Caki2 (cell line): ENCODE measurements at places on chromosomes 1 and 21. TPM values are rescaled to one million over a fixed set of nuclear protein-coding genes. Genes with fewer than 3 reads are reported as not detected.

GRCh38 chr1:198254521-198254920 is 97.7 kb downstream of the NEK7 start:
- no peak for DNase-seq

DNA sequence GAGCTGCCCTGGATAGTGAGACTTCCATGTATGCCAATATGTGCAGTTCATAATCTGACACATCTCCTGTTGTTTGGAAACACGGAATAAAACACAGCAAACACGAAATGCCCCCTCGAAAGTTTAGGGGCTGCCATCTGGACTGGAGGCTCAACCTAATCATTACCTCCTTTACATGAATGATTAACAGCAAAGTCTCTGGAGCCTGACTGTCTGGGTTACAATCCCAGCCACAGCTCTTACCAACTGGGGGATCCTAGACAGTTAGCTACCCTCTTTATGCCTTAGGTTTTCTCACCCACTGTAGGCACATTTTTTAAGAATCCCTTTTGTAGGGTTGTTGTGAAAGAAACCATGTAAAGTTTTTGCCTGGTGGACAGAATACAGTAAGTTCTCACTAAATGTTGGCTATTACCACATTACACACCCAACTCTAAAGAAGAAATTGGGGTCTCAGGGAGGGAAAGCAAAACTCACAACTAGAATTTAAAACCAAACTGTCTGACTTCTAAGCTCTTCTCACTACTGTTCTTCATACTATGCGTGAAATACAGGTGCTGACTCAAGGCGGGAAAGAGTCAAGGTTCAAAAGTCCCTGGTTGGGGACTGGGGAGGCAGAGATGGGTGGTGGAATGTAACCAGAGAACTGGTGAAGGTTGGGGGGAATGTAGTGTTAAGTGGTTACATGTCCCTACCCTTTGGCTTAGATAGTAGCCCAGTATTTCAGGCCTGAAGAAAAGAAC is 24.2 kb downstream of the CYP4A22 start:
- no peak for DNase-seq

GRCh38 chr1:94468708-94469107 is 50.5 kb downstream of the ABCD3 start:
- DNase-seq: no peak

GRCh38 chr1:234730770-234731568 is 121.0 kb upstream of the IRF2BP2 start:
- DNase-seq: no peak

- no peak for DNase-seq
Observed at GRCh38 chr1:203564024-203564423, 62.6 kb upstream of the ATP2B4 start.

- DNase-seq: peak; percentile 67
Observed at GRCh38 chr1:14597343-14598006, 1.0 kb upstream of the KAZN start.

GRCh38 chr1:27163093-27163492 is 8.2 kb upstream of the SLC9A1 start:
- no peak for DNase-seq

DNA sequence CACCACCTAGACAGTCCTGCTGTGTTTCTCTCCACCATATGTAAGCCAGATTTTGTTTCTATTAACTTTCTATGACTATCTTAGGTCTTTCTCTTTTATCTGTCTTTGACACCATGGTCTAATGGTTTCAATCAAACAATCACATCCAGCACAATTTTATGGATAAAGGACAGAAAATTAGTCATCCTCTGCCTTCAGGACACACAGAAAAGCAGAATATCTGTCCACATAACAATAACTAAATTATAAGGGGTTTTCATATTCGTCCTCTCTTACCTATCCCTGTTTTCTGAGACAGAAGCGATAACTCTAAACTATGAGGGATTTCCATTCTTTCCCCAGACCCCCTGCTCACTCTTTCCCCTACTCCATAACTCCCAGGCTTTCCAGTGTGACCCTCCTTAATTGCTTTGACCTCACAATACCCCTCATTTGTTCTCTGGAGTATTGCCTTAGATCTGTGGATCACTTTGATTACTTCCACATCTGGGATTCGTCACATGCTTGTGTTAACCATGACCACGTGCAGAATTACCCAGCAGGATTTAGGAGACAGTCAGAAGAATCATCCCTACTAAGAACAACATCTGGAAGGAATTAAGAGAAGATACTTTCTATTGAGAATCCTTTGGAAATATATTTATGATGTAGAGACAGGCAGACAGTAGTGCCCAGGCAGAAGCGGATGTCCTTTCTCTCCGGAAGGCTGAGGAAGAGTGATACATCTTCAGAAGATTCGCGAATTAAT is 108.2 kb upstream of the GREM2 start:
- DNase-seq: no peak

DNA sequence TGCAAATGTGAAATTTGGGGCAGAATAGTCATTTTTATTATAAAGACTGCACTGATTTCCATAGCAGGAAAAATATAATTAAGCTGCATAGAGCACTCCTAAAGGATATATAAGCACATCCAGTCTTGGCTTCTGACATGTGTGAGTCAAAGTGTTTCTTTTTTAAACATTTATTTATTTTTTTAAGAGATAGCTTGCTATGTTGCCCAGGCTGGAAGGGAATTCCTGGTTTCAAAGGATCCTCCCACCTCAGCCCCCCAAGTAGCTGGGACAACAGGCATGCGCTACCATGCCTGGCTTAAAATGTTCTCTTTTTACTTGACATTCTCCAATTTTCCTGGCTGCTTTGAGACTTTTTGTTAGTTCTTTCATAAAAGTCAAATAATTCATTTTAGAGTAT is 126.1 kb downstream of the HMCN1 start:
- peak; percentile 45 for DNase-seq

DNA sequence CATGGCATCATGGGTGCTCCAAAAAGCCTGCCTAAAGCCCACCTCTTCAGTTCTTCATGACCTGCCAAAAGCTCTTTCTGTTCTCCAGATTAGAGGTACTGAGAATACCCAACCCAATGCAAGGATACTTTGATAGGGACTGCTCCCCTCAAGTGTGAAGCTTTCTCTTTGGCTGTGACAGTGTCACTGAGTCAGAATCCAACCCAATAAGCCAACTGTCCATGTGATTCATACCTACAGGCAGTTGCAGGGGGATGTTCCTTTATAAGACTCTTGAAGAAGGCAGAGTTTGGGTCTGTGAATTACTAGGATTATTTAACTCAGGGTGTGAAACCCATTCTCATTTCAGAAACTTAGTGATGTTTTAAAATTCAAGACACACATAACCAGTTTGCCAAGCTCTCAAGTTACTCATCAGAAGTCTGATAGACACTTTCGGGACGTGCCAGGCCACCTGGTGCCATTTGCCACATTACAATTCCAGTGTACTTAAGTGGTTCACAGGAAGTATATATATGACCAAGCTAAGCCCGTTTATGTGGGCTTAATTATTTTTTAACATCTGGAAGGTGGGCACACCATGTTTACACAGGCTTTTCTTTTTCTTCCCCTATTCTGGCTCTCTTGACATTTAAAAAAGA is 265.8 kb downstream of the NFIA start:
- no peak for DNase-seq

GRCh38 chr21:34801519-34802132 is 132.8 kb downstream of the CLIC6 start:
- peak; percentile 45 for DNase-seq

DNA sequence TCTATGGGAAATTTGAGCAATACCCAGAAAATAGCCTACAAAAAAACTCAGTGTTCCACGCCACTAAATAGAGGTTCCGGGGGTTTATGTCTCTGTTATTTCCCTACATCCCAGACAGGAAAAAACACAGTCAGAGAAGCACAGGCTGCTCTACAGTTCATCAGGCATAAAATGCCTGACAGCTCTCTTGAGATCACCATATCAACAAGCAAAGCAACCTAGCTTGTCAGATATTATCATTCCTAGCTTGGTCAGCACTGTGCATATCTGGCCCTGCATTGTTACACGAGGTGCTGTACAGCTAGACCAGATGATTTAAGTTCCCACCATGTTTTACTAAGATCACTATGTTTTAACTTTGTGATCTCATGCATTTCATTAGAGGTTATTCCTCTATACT is 172.6 kb downstream of the PTPRC start:
- DNase-seq: no peak

GRCh38 chr1:57470036-57470435 is 46.2 kb upstream of the DAB1 start:
- DNase-seq: no peak

DNA sequence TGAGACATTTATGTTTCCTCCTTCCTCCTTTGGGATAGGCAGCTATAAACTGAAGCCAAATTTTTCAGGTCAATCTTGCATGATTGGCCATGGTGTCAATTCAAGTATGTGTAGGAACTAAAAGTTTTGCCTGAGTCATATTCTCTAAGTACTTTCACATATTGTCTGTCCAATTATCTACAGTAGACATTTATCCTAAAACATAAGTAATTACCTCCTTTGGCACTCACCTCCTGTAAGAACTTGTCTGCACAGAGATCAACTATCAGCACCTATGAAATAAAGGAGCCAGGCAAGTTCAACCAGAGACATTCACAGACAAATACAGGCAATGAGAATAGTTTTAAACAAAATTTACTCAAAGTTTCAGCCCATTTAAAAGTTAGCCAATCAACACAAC is 14.2 kb upstream of the BCAS2 start:
- DNase-seq: no peak

GRCh38 chr1:18217398-18218043 is 109.9 kb downstream of the IGSF21 start:
- DNase-seq: peak; percentile 10

GRCh38 chr1:97314685-97315084 is 593.1 kb downstream of the PTBP2 start:
- no peak for DNase-seq

DNA sequence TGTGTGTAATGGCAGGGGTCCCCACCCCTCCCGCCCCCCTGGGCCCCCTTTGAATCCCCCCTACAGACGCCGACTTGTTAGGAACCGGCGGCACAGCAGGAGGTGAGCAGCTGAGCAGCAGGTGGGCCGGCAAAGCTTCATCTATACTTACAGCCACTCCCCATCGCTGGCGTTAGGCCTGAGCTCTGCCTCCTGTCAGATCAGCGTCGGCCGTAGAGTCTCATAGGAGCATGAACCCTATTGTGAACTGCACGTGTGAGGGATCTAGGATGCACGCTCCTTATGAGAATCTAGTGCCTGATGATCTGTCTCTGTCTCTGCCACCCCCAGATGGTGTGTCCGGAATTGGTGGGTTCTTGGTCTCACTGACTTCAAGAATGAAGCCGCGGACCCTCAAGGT is 14.9 kb upstream of the VPS26C start:
- no peak for DNase-seq

- DNase-seq: peak; percentile 14
Observed at GRCh38 chr1:216119600-216119999, 303.6 kb downstream of the USH2A start.

Gene DNAJC28
- total RNA-seq: not detected in 2 replicates

GRCh38 chr1:161382214-161383019 is 14.7 kb upstream of the CFAP126 start:
- peak; percentile 58 for DNase-seq

- no peak for DNase-seq
Observed at GRCh38 chr21:43743947-43744346, 25.0 kb downstream of the PDXK start.

GRCh38 chr1:236147068-236147467 is 4.7 kb downstream of the GPR137B start:
- no peak for DNase-seq

Gene ENO1
- total RNA-seq: 3,891 and 4,382 TPM in 2 replicates

Gene FMO2
- not detected in 2 replicates for total RNA-seq

DNA sequence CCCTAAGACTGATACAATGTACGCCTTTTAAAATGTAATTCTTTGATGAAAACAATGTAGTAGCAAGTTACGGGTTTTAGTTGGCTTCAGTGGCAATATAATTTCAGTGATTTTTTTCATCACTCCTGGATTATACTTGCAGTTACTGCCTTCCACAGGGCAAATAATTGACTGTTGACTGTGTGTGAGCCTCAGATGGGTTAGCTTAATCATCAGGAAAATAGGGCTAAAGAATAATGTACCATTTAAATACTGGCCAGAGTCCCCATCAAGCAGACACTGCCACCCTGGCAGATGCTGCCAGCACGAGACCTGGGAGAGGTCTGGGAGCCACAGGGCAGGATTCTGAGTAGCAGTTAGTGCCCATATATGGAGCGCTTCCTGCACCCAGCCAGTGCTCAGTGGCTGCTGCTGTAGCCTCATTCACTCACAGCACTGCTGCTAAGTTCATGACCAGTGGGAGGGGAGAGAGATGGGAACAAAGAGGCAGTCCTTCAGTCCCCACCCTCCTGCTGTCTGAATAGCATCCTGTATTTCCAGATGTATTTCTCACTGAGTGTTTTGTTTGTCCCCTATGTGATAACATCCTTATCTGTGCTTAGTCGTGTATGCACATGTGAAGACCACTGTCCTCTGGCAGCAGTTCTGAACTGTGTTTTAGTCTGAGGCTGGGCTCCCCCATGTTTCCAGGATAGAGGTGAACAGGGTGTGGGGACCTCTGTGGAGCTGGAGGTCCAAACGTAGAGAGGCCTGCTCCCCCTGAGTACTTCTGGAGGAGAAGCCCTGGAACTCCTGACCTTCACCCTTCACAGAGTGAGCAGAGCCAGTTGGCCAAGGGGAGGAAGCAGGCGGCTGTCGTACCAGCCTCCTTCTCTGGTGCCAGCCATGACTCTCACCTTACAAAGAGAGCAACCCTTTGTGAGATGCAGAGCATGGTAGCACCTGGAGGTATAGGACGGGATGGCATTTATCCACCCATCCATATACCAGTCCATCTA is 80.4 kb downstream of the ADARB1 start:
- peak; percentile 42 for DNase-seq

- no peak for DNase-seq
Observed at GRCh38 chr1:110752941-110753725, 78.4 kb upstream of the KCNA3 start.

Gene LIN28A
- total RNA-seq: not detected in 2 replicates

GRCh38 chr1:159996653-159997052 is 35.1 kb downstream of the PIGM start:
- no peak for DNase-seq

GRCh38 chr1:109687641-109688499 is at the start of gene GSTM1:
Gene GSTM1, plus strand, starts transcription at chr1:109687817. Its CDS starts 57 bp downstream, at chr1:109687874.
- no peak for DNase-seq

DNA sequence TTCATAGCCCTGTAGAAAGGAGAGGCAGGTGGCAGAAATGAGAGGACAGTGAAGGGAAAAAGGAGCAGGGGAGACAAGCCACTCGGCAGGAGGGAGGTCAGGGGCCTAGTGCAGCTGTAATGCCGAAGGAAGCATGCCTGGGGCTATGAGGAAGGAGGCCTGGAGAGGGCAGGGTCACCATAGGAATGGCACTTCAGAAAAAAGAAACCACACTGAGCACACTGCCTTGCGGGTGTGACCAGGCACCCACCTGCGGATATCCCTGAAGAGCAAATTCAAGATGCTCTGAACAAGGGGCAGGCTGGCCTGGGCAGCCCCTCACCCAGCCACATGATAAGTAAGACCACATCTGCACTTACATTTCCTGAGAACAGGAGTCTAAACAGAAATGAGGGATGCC is 104.7 kb downstream of the JAK1 start:
- DNase-seq: no peak

Gene OR2T35
- total RNA-seq: not detected in 2 replicates

- peak; percentile 34 for DNase-seq
Observed at GRCh38 chr1:111879081-111879480, 110.4 kb downstream of the KCND3 start.

GRCh38 chr1:93750955-93751354 is 69.3 kb upstream of the BCAR3 start:
- DNase-seq: no peak
